SJSA1 (cell line): ENCODE measurements at places on chromosomes 2 and 18. TPM values are rescaled to one million over a fixed set of nuclear protein-coding genes. Genes with fewer than 3 reads are reported as not detected.

- no peaks in the 10 kb centered on the region for H3K27me3 ChIP-seq
- no peak for DNase-seq
Observed at GRCh38 chr18:67411116-67411515, 105.4 kb downstream of the DSEL start.

DNA sequence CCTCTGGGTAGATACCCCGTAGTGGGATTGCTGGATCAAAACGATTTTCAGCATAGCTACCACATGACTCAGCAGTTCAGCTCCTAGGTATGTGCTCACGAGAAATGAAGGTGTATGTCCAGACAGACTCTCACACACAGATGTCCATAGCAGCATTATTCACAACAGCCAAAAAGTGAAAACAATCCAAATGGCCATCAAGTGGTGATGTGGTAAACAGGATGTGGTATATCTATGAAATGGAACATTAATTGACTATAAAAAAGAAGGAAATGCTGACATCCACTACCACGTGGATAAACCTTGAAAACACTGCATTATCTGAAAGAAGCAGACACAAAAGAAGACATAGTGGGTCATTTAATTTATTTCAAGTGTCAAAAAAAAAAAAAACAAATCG lies 241.9 kb downstream of the EIPR1 start:
- H3K36me3 ChIP-seq, result no peaks in the 10 kb centered on the region
- no peak overlapping the region for H3K27ac ChIP-seq
- H3K4me3 ChIP-seq, result no peak overlapping the region

DNA sequence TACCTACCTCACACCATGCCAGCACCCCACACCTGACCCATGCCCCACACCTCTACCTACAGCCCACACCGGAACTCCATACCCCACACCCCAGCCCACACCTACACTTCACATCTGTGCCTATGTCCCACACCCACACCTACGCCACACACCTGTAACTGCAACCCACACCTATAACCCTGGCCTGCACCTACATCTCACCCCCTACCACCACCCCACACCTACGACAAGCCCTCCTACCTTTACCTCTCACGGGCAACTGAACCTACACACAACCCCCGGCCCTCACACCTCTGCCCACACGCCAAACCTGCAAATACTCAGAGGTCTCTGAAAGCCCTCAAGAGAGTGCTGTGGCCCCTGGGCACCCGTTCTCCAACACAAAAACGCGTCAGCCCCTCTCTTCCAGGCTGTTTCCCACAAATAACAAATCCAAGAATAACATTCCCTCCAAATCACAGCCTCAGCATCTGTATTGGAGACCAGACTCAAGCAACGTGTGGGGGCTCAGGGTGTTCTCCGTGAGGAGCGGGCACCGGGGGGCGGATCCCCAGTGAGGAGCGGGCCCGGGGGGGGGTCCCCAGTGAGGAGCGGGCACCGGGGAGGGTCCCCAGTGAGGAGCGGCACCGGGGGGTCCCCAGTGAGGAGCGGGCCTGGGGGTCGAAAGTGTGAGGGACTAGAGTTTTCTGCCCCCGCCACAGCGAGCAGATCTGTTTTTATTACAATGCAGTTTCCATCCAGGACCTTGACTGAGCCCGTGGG lies 33.4 kb downstream of the SLC66A2 start:
- H3K27me3 ChIP-seq, result no peaks in the 10 kb centered on the region
- no peaks in the 10 kb centered on the region for H3K4me1 ChIP-seq
- H3K36me3 ChIP-seq, result peaks cover 36% of the 10 kb centered on the region

Gene SLC11A1
- total RNA-seq, result 0.05 TPM in 1 of 2 replicates, not detected in the other

GRCh38 chr18:34048423-34048822 lies 176.3 kb downstream of the NOL4 start:
- H3K4me1 ChIP-seq, result no peaks in the 10 kb centered on the region
- no peak overlapping the region for H3K4me3 ChIP-seq
- no peak for DNase-seq
- H3K36me3 ChIP-seq, result no peaks in the 10 kb centered on the region
- no peaks in the 10 kb centered on the region for H3K27me3 ChIP-seq
- H3K27ac ChIP-seq, result no peak overlapping the region

- H3K27ac ChIP-seq, result no peak overlapping the region
- H3K36me3 ChIP-seq, result peaks cover 21% of the 10 kb centered on the region
Observed at GRCh38 chr2:96824079-96824870, 8.2 kb downstream of the CNNM3 start.

DNA sequence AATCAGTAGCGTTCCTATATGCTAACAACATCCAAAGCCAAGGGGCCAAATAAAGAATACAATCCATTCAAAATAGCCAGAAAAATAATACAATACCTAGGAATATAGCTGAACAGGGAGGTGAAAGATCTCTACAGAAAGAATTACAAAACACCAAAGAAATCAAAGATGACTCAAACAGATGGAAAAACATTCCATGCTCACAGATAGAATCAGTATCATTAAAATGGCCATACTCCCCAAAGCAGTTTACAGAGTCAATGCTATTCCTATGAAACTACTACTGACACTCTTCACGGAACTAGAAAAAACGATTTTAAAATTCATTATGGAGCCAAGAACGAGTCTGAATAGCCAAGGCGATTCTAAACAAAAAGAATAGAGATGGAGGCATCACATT lies 57.4 kb downstream of the CCBE1 start:
- no peaks in the 10 kb centered on the region for H3K36me3 ChIP-seq
- no peak for DNase-seq
- no peak overlapping the region for H3K27ac ChIP-seq
- H3K4me1 ChIP-seq, result no peaks in the 10 kb centered on the region

Gene IL1RN
- not detected in 2 replicates for total RNA-seq

GRCh38 chr2:172578054-172578453 lies 22.2 kb downstream of the PDK1 start:
- H3K27ac ChIP-seq, result no peak overlapping the region
- H3K36me3 ChIP-seq, result peaks cover 12% of the 10 kb centered on the region
- H3K27me3 ChIP-seq, result no peaks in the 10 kb centered on the region
- no peak for DNase-seq

DNA sequence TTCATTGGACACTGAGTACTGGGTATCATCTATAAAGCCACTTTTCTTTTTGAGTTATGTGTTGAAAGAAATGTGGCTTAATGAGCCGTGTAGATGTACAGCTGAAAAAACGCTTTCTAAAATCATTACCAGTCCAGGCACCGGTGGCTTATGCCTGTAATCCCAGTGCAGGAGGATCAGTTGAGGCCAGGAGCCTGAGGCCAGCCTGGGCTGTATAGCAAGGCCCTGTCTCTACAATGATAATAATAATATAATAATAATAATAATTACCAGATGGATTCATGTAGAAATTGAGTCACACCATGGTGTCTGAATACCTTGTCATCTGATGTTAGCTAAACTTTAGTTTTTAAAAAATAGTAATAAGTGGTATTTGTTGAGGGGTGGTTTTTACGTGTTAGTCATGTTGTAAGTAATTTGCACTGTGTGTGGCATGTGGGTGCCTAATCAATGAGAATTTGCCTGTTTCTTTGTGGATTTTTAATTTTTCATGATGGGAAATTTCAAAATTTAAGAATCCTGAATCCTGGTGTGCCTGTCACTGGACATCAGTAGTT lies 30.1 kb downstream of the NCK2 start:
- no peaks in the 10 kb centered on the region; the same call in 1 of the 2 replicates for H3K36me3 ChIP-seq
- H3K27ac ChIP-seq, result no peak overlapping the region
- DNase-seq, result no peak

- H3K27ac ChIP-seq, result no peak overlapping the region
- H3K27me3 ChIP-seq, result no peaks in the 10 kb centered on the region
- no peaks in the 10 kb centered on the region; the same call in 1 of the 2 replicates for H3K36me3 ChIP-seq
- H3K4me3 ChIP-seq, result no peak overlapping the region
Observed at GRCh38 chr2:238379096-238379810, 47.5 kb upstream of the ASB1 start.

- no peaks in the 10 kb centered on the region for H3K36me3 ChIP-seq
- H3K4me3 ChIP-seq, result no peak overlapping the region
- H3K4me1 ChIP-seq, result no peaks in the 10 kb centered on the region
Observed at GRCh38 chr18:6236258-6236657, 178.5 kb downstream of the L3MBTL4 start.

DNA sequence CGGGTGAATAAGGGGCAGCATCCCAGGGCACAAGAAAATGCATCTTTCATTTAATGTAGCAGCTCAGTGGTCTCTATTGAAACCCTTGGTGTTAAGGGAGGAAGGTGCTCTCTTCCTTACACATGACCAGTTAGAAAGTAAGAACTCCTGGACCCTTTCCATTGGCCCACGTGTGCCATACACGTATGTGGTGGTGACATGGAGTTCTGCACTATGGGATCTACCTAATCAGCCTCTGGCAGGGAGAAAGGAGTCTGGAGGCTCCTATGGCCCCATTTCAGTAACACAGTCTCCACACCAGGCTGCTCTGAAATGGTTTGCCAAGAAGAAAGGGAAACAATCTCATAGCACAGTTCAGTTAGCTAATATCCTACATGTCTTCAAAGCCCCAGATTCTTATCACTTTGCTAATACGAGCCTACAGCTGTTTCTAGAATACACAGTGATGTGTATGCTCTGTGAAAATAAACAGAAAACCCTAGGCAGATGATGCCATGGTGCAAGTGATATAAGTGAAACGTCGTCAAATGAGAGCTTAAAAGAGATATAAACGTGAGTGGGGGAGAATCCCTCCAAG lies 7.0 kb downstream of the EFEMP1 start:
- DNase-seq, result no peak
- H3K27me3 ChIP-seq, result no peaks in the 10 kb centered on the region
- H3K4me1 ChIP-seq, result peaks cover 25% of the 10 kb centered on the region
- H3K36me3 ChIP-seq, result peaks cover 65% of the 10 kb centered on the region
- H3K27ac ChIP-seq, result no peak overlapping the region
- H3K4me3 ChIP-seq, result no peak overlapping the region

DNA sequence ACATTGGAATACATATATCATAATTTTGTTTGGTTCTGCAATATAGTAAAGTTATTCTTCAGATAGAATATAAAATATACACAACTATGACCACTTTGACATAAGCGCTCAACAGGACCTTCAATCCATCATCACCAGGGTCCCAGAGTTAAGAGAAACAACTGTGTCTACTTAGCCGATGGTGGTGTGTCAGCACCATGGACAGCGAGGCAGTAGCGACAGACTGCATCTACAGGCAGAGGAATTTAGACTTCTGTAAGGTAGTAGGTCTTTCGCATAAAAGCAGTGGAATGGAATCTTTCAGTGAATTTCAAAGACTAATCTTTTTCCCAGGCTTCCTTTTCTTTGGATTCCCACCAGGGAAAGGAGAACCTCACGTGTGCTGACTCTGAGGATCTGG lies 20.5 kb upstream of the LRPPRC start:
- 0 out of 2 replicates have a peak, but pooled peaks cover 3% of the 10 kb centered on the region for H3K27me3 ChIP-seq
- H3K36me3 ChIP-seq, result no peaks in the 10 kb centered on the region
- peak; percentile 20 for DNase-seq
- H3K4me1 ChIP-seq, result no peaks in the 10 kb centered on the region
- no peak overlapping the region for H3K4me3 ChIP-seq
- H3K27ac ChIP-seq, result no peak overlapping the region

GRCh38 chr2:58137856-58138255 lies 91.2 kb downstream of the VRK2 start:
- H3K27me3 ChIP-seq, result no peaks in the 10 kb centered on the region
- DNase-seq, result no peak
- no peak overlapping the region for H3K4me3 ChIP-seq
- H3K36me3 ChIP-seq, result no peaks in the 10 kb centered on the region

- H3K27me3 ChIP-seq, result no peaks in the 10 kb centered on the region
- H3K4me1 ChIP-seq, result no peaks in the 10 kb centered on the region
- no peak overlapping the region for H3K27ac ChIP-seq
- no peak for DNase-seq
- H3K36me3 ChIP-seq, result peaks cover 17% of the 10 kb centered on the region
Observed at GRCh38 chr2:26255759-26256384, 11.1 kb downstream of the HADHB start.

- H3K27ac ChIP-seq, result no peak overlapping the region
- H3K4me1 ChIP-seq, result no peaks in the 10 kb centered on the region
- no peak overlapping the region for H3K4me3 ChIP-seq
- no peaks in the 10 kb centered on the region for H3K36me3 ChIP-seq
Observed at GRCh38 chr2:140506606-140507005, 1624.2 kb downstream of the LRP1B start.
